Activated CD8-positive, alpha-beta memory T cell treated with anti-CD3 and anti-CD28 coated beads, Interleukin-2, amount 10 ng/mL, durations not matched to agents 7 days and 5 days (primary cell): ENCODE measurements at places on chromosomes 5 and 9. TPM values are rescaled to one million over a fixed set of nuclear protein-coding genes. Genes with fewer than 3 reads are reported as not detected.
A peak's percentile ranks its signal among the peaks of the same experiment; 100 is the strongest.

Gene ZNF658
- total RNA-seq = 3.7 TPM

Gene SMC5
- total RNA-seq = 39.4 TPM

DNA sequence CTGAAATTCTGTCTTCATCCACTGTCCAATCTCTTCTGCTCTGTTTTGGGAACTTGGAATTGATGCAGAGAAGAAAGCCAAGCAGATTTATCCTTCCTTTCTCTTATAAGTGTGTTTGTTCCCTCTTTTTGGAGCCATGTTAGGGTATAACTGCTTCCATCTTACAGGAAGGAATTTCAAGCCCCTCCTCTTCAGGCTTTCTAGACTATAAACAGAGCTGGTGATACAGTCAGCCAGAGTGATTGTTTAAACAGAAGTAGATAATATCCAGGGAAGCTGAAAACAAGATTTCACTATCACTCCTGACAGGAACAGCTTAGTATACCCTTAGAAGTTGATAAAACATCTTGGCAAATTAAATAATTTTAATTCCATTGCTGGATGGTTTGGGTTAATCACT is 102.1 kb upstream of the DMRT1 start:
- DNase-seq = no peak

GRCh38 chr5:34516686-34517085 is 139.4 kb upstream of the RAI14 start:
- no peak for DNase-seq

DNA sequence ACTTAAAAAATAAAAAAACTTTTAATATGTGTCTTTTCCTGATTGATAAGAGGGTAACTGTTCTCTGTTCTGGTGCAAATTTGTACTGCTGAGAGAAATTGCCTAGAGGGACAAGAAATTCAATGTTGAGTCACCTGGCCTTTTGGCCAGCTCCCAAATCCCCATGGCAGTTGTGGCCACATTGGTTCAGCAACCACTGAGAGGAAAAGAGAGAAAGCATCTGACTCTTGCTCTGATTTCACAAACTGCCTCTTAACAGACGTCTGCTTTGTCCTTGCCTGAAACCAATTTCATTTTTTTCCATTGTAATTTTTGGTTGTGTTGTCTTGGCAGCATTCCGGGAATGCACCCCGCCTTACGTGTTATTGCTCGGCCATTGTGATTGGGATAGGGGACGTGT is 42.4 kb downstream of the NTRK2 start:
- DNase-seq = no peak

- peak; percentile 52 for DNase-seq
These were observed at the start of gene NSG2 for GRCh38 chr5:174045470-174046025. NSG2 (plus strand) TSS chr5:174045706; CDS start chr5:174046756, 1,050 bp downstream.
